Cortex of kidney (tissue), 1 donor: ENCODE measurements at places on chromosomes 7 and 10.

DNA sequence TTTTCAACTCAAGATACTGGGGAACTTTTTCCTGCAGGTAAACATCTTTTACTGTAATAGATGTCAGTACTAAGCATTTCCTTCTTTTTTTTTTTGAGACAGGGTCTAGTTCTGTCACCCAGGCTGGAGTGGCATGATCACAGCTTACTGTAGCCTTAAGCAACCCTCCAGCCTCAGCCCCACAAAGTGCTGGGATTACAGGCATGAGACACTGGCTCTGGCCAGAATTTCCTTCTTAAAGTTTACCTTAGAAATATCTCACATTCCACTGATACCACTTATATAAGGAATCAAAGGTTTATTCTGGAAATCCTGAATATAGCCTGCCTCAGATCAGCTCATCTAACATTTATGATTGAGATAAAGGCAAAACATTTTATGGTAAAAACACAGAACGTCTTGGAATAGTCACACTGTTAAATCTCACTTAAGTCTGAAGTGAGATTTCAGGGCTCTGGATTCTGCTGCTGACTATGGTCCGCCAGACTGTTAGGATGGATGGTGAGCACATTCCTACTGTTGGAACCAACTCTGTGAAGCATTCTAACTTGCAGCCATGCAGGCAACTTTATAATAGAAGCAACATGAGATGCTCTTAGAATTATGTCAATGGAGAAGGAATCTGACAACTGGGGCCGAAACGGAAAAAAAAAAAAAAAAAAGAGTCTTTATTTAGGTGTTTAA is 151.9 kb downstream of the ZMYND11 start:
- no peak for DNase-seq

GRCh38 chr7:12623885-12624498 is 53.5 kb downstream of the SCIN start:
- no peak for DNase-seq

GRCh38 chr7:139600306-139600705 is 76.8 kb downstream of the CLEC2L start:
- DNase-seq, result no peak

DNA sequence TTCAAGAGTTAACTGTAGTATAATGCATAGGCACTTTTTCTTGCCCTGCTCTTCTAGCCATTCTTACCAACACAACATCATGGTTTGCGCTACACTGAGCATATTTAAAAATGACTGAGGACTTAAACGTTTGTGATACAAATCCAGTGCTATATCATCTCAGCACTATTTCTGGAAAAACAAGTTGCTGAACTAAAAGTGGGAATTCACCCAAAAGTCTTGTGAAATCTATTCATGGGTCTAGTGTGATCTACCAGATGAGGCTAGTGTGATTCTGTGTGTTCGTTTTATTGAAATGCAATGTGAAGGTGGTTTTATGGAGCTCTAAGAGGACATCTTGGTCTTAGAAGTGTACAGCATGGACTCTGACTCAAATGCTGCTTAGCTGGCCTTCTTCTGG is 584.6 kb upstream of the POM121L12 start:
- DNase-seq, result no peak

DNA sequence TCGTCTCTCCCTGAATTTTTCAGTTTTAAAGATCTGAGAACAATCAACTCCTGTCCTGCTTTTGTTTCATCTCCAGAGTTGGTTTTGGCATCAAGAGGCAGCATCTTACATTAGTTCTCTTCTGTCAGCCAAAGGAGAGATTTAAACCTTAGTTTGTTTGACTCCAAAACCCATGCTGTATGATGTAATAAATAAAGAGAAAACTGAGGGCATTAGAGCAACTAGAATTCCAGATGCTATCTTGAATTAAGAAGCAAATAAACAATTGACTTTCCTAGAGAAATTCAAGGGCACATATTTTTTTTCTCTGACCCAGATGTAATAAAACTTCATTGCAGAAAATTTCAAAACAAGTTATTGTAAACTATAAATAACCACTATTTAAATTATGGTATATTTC is 54.4 kb downstream of the INHBA start:
- no peak for DNase-seq

DNA sequence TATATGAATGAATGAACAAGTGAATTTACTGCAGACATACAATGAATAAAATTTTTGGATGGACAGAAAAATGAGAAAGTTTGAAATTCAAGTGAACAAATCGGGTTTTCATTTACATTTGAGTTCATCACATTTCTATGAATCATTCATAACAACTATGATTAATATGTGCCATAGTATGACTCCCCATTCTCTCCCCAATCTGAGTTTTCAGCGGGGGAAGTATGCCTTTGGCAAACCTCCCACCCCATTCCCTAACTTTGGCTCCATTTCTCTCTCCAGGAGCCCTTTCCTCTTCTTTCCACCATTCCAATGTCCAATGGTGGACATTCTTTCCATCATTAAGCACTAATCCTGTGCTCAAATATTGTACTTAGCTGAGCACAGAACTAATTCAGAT is 96.8 kb upstream of the LSM8 start:
- DNase-seq, result no peak

- no peak for DNase-seq
Observed at GRCh38 chr10:132011445-132011844, 29.7 kb upstream of the BNIP3 start.

DNA sequence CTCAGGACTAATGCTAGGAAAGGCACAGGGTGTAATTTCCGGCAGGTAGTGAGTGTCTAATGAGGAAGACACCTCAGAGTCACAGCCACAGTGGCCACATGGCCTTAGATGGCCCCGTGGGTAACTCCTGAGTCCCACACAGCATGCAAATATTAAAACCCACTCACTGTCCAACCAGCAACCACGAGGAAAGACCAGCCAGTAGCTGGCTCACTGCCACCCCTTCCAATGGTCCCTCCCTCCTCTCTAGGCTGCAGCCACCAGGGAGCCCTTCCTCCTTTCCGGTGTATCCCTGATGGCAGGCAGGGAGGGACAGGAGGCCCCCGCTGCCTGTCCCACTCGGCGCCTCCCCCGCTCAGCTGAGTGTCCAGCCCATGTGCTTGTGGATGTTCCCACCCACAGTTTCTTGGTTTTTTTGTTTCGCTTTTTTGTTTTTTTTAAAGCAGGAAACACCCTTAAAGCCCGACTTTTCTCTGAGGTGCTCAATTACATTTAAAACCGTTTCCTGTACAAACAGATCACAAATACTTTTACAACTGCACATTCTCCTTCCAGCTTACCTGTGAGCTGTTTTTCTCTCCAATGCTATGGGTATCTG is 9.2 kb downstream of the BNIP3 start:
- DNase-seq, result no peak
